H4 (cell line): ENCODE measurements at places on chromosomes 2 and 18. TPM values are rescaled to one million over a fixed set of nuclear protein-coding genes. Genes with fewer than 3 reads are reported as not detected.

Gene MROH2A
- total RNA-seq: 0.02 TPM in 1 of 2 replicates, not detected in the other

Gene SLC5A7
- total RNA-seq: not detected in 2 replicates

Gene MEP1B
- total RNA-seq: not detected in 2 replicates

DNA sequence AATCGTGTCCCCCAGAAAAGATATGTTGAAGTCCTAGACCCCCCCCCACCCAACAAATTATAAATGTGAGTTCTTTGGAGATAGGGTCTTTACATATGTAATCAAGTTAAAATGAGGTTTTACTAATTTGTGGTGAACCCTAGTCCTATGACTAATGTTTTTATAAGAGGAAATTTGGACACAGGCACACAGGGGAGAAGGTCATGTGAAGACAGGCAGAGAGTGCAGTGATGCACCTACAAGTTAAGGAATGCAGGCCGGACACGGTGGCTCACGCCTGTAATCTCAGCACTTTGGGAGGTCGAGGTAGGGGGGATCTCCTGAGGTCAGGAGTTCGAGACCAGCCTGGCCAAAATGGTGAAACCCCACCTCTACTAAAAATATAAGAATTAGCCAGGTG lies 5.8 kb upstream of the PMAIP1 start:
- DNase-seq: no peak

DNA sequence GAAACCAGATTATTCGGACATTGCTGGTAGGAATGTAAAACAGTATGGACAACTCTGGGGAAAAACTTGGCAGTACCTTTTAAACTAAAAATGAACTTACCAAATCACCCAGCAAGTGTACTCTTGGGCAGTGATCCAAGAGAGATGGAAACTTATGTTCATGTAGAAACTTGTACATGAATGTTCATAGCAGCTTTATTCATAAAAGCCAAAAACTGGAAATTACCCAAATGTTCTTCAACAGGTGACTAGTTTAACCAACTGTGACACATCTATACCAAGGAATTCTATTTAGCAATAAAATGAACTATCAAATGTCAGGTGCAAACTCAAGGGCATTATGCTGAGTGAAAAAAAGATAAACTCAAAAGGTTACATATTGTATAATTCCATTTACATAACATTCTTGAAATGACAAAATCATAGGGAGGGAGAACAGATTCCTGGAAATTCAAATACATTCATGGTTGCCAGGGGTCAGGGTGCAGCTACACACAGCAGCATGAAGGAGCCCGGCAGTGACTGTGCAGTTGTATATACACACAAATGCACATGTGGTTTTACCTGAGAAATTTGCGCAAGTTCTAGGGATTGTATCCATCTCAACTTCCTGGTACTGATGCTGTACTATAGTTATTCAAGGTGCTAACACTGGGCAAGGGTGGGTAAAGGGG lies 3.5 kb upstream of the RNU4ATAC start:
- DNase-seq: no peak

GRCh38 chr2:96240341-96241038 lies 25.3 kb downstream of the TMEM127 start:
- no peak for DNase-seq

- peak; percentile 8 for DNase-seq
Measured at GRCh38 chr2:189580658-189581353, at the start of gene SLC40A1. TSS of gene SLC40A1 (minus strand) at chr2:189580786. CDS start at chr2:189580460, 326 bp downstream.

DNA sequence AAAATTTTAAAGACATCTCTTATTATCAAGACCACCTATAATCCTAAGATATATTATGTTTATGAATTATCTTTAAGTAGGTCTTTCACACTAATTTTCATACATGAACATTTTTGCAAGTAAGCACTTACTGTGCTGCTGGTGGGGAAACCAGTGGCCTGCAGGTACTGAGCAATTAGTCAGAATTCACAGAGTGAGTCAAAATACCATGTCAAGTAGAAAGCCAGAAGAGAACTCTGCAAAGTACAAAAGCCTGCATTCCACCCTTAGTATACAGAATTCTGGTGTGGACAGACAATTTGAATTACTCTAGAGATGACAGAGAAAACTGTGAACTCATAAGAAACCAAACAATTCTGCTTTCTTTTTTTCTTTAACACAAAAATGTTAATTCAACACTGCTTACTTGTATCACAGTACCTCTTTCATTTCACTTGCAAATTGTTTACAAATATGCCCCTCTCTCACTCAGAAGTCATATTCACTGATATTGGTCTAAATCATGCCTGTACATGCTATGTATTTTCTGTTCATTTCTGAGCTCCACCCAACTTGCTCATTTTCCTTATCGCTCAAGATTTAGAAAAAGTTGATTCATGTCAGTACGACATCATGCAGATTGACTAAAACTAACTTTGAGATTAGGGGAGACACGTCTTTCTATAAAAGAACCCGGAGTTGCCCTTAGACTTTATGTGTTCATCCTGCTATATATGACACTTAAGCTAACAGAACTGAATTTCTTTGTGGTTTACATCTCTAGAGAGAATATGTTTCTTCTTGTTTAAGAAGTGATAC lies 182.9 kb downstream of the IKZF2 start:
- DNase-seq: no peak

- DNase-seq: no peak
Measured at GRCh38 chr2:223787358-223787757, 50.0 kb downstream of the AP1S3 start.

GRCh38 chr2:8997631-8998030 lies 5.9 kb downstream of the MBOAT2 start:
- DNase-seq: no peak
